ENCODE measurements at places on chromosomes 1 and 21. TPM values are rescaled to one million over a fixed set of nuclear protein-coding genes. Genes with fewer than 3 reads are reported as not detected.

Gene FAAH
- total RNA-seq, result 1.1 TPM

Gene CFAP141
- total RNA-seq, result not detected

Gene ZBTB17
- 12.8 TPM for total RNA-seq

Gene CHI3L1
- not detected for total RNA-seq

Gene IGSF9
- 0.15 TPM for total RNA-seq

Gene NR1I3
- total RNA-seq, result not detected

Gene CFHR1
- total RNA-seq, result not detected

Gene C8A
- not detected for total RNA-seq

Gene RBM11
- total RNA-seq, result 0.07 TPM

Gene S100A8
- not detected for total RNA-seq

Gene PLA2G2C
- not detected for total RNA-seq

Gene RHBDL2
- 1.9 TPM for total RNA-seq

Gene DENND1B
- total RNA-seq, result 1.6 TPM

Gene FCGR3A
- not detected for total RNA-seq

Gene ANKRD45
- 0.15 TPM for total RNA-seq

Gene CRYAA
- not detected for total RNA-seq

Gene AGBL4
- total RNA-seq, result not detected

Gene RFX5
- total RNA-seq, result 18.1 TPM

Gene ENSA
- total RNA-seq, result 140 TPM

Gene CD84
- not detected for total RNA-seq

Gene LIN28A
- total RNA-seq, result not detected

Gene FCRL6
- total RNA-seq, result not detected

Gene BGLAP
- total RNA-seq, result 0.32 TPM

Gene S100A3
- 119 TPM for total RNA-seq

Gene IGSF3
- 15.6 TPM for total RNA-seq

Gene TMPRSS2
- total RNA-seq, result 0.13 TPM

Gene KCNQ4
- 0.38 TPM for total RNA-seq

Gene SLC45A1
- total RNA-seq, result 11.3 TPM

Gene PGLYRP4
- not detected for total RNA-seq

Gene SASS6
- total RNA-seq, result 3.4 TPM

Gene MTARC1
- total RNA-seq, result 8.5 TPM

Gene ZBTB37
- total RNA-seq, result 1.5 TPM

Gene CTTNBP2NL
- 4.8 TPM for total RNA-seq

Gene SYPL2
- 0.13 TPM for total RNA-seq

Gene HMGB4
- not detected for total RNA-seq

Gene AMY1A
- not detected for total RNA-seq

Gene RGS8
- total RNA-seq, result not detected

Gene TTC22
- total RNA-seq, result not detected

Gene KRTAP6-3
- total RNA-seq, result not detected

Gene ZMYM1
- total RNA-seq, result 6.3 TPM

Gene DMRTA2
- 0.10 TPM for total RNA-seq

Gene KLF17
- total RNA-seq, result 0.50 TPM

Gene PLA2G2F
- total RNA-seq, result not detected

Gene MEX3A
- 1.7 TPM for total RNA-seq

Gene C1orf198
- total RNA-seq, result 18.6 TPM

Gene F3
- 9.6 TPM for total RNA-seq

Gene LDLRAD1
- not detected for total RNA-seq

Gene IFI44
- total RNA-seq, result 0.83 TPM

Gene MCOLN3
- total RNA-seq, result 3.6 TPM

Gene HSD3B1
- not detected for total RNA-seq

Gene AKR7A2
- total RNA-seq, result 53.3 TPM

Gene GPR37L1
- total RNA-seq, result 0.10 TPM

Gene OR6N1
- not detected for total RNA-seq

All from A549 treated with AZD2906 at 1 μM for 4 hours (cell line).